Endothelial cell (in vitro differentiated cells): ENCODE measurements at places on chromosomes 5 and 9. TPM values are rescaled to one million over a fixed set of nuclear protein-coding genes. Genes with fewer than 3 reads are reported as not detected.

- H3K27me3 ChIP-seq = no peaks in the 10 kb centered on the region
- no peak overlapping the region for H3K27ac ChIP-seq
- H3K4me1 ChIP-seq = peaks cover 20% of the 10 kb centered on the region
- H3K4me3 ChIP-seq = no peak overlapping the region
- no peak for DNase-seq
These were observed 104.3 kb downstream of the GNAQ start for GRCh38 chr9:77927265-77927664.

GRCh38 chr9:15176836-15177235 lies 130.2 kb downstream of the TTC39B start:
- H3K27ac ChIP-seq = no peak overlapping the region
- no peaks in the 10 kb centered on the region for H3K27me3 ChIP-seq
- H3K36me3 ChIP-seq = no peaks in the 10 kb centered on the region
- no peak overlapping the region for H3K4me3 ChIP-seq
- no peaks in the 10 kb centered on the region for H3K4me1 ChIP-seq

DNA sequence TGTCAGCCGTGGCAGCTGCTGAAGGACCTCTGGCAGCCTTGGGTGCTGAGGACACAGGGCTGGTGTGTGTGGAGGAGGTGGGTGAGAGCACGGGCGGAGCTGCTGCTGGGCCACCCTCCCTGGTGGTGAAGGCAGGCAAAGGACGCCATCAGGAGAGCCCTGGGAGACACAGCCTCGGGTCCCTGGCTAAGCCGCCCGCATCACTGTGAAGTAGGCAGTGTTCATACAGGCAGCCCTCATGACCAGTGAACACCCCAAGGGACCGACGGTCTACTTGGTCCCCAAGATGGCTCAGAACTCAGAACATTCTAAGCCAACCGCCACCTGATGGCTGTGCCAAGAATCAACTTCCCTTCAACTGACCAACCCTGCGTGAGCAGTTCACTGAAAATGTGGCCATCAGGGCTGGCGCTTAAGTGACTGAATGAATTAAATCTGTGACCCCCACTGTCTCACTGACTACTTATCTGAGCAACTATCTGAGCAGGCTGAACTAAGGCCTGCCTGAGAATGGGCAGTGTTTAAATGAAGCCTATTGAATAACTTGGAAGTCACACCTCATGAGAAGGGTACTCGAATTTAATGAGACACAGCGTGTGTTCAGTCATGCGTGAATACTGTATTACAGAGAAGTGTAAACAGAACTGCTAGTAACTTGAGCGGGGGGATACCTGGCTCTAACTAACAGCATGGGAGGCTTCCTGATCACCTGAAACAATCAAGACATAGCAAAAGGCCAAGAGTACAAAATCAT lies 54.7 kb upstream of the SIMC1 start:
- no peak for DNase-seq
- peaks cover 4% of the 10 kb centered on the region for H3K36me3 ChIP-seq
- no peak overlapping the region for H3K4me3 ChIP-seq
- peaks cover 2% of the 10 kb centered on the region for H3K4me1 ChIP-seq

The ARID3C gene
- not detected for total RNA-seq

The MYOT gene
- total RNA-seq = not detected

DNA sequence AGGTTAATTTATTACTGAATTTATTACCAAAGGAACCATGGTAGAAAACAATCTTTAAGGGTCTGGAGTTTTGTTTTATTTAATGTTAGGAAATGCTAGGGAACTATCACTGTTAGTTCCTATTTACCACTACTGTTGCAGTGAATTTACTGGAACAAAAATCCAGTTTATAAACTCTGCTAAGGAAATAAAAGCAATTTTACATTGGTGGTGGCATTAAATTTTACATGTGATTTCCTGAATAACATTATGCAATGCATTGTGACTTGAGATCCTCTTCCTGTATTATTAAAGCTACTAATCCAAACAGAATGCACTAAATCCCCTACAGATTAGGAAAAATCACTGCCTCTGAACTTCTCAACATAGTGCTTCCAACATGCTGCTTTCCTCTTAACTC lies 599.5 kb upstream of the PTGER4 start:
- no peak for DNase-seq
- no peaks in the 10 kb centered on the region for H3K27me3 ChIP-seq
- H3K36me3 ChIP-seq = no peaks in the 10 kb centered on the region
- no peak overlapping the region for H3K4me3 ChIP-seq
- no peaks in the 10 kb centered on the region for H3K4me1 ChIP-seq

DNA sequence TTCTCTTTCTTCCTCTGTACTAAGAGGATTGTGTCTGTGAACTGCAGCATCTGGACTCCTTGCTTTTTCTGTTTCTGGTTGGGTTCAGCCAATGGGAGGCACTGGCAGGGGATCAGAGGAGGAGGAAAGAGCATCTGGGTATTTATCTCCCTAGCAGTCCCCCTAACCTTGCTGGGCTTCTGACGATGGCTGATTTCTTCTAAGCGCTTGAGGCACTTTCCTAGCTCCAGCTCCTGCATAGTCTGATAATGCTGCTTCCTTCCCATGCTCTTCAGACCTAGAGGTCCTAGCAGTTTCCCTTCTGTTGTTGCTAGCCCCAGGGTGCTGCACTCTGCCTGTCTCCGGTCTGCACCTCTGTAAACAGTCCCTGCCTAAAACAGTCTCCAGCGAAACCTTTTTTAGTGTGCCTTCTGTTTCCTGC lies 225.1 kb downstream of the PDZD2 start:
- H3K4me3 ChIP-seq = no peak overlapping the region
- no peak for DNase-seq
- H3K36me3 ChIP-seq = peaks cover 31% of the 10 kb centered on the region
- peaks cover 57% of the 10 kb centered on the region for H3K4me1 ChIP-seq
- H3K27ac ChIP-seq = peak overlapping the region; percentile 72

- no peak overlapping the region for H3K27ac ChIP-seq
- no peaks in the 10 kb centered on the region for H3K36me3 ChIP-seq
- H3K4me1 ChIP-seq = no peaks in the 10 kb centered on the region
- DNase-seq = no peak
These were observed 125.4 kb downstream of the ATPSCKMT start for GRCh38 chr5:10124287-10124686.

DNA sequence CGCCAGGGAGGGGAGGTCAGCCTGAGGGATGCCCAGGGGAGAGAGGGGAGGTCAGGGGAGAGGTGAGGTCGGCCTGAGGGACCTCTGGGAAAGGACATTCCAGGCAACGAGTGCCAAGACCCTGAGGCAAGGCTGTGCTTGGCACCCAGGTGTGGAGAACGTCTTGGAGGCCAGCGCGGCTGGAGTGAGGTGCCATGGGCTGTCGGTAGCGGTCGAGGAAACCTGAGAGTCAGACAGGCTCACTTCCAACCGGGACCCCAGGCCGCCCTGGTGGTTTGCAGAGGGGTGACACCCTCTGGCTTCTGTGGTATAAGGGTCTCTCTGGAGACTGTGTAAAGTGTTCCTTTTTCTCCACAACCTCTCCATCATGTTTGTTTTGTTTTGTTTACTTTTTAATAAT lies 82.9 kb downstream of the CACNA1B start:
- peaks cover 5% of the 10 kb centered on the region for H3K36me3 ChIP-seq
- no peaks in the 10 kb centered on the region for H3K4me1 ChIP-seq
- no peak overlapping the region for H3K4me3 ChIP-seq
- peaks cover 3% of the 10 kb centered on the region for H3K27me3 ChIP-seq
- no peak overlapping the region for H3K27ac ChIP-seq

- no peak overlapping the region for H3K4me3 ChIP-seq
- no peaks in the 10 kb centered on the region for H3K27me3 ChIP-seq
- no peak overlapping the region for H3K27ac ChIP-seq
- H3K4me1 ChIP-seq = peaks cover 17% of the 10 kb centered on the region
- peaks cover 35% of the 10 kb centered on the region for H3K36me3 ChIP-seq
- no peak for DNase-seq
These were observed 20.8 kb downstream of the ZNF366 start for GRCh38 chr5:72486371-72486770.

DNA sequence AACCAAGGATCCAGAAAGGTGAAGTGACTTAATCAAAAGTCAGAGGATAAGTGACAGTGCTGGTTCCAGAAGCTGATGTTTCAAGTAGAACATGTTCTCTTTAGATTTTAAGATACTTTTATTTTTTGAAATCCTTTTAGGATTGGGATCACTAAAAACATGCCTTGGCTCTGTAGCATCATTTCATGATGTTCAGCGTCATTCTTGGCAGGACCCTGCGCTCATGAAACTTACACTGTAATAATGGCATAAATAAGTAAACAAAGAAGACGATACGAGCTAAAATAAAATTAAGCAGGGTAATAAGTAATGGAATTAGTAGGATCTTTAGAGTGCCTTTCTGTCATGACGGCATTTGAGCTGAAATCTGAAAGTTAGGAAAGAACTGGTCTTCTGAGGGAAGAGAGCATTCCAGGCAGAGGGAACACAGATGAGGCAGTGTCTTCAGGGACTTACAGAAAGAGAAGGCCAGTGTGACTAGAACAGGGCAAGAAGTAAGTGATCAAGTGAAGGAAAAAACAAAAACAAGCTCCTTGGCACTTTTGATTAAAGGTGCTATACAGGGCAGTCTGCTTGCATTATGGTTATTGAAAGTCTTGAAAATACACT lies 19.9 kb downstream of the CTNNA1 start:
- H3K27me3 ChIP-seq = no peaks in the 10 kb centered on the region
- H3K4me1 ChIP-seq = peaks cover 10% of the 10 kb centered on the region
- H3K4me3 ChIP-seq = no peak overlapping the region
- DNase-seq = no peak

- H3K27me3 ChIP-seq = no peaks in the 10 kb centered on the region
- H3K4me3 ChIP-seq = no peak overlapping the region
- H3K4me1 ChIP-seq = no peaks in the 10 kb centered on the region
- H3K27ac ChIP-seq = no peak overlapping the region
- no peak for DNase-seq
These were observed 715.5 kb upstream of the PTPRD start for GRCh38 chr9:11328326-11328725.

DNA sequence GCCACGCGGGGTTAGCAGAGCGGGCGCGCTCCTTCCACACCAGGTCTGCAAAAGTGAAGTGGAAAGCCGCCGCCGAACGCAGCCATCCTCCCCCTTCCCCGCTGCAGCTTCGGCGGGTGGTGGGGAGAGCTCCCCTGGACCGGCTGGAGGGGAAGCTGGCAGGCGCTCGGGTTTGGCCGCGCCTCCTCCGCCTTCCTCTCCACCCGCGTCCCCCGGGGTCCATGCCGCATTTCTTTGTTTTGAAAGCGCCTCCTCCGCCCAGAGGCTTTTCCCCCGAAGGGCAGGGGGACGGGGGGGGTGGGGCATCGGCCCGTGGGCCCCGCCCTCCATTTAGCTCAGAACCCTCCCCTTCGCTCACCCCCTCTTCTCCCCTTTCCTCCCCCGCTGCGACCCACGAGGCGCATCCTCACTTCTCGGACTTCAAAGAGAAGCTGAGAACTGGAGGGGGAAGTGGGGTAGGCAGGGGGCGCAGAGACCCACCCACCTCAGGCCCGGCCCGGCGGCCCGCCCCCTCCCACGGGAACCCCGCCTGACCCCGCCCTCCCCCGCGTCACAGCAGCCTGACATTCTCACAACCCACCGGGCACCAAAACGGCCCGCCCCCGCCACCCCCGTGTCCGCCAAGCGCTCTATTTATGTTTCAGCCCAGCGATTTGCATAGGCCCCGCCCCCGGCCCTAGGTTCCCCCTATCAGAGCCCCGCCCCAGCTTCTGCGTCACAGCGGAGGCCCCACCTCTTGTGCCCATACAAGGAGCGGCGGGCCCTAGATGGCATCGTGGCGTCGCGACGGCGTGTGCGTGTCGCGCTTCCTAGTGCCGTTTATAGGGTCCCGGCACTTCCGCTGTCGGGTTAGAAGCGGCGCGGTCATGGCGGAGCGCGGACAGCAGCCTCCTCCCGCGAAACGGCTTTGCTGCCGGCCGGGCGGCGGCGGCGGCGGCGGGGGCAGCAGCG lies at the start of gene ZSWIM6:
ZSWIM6 (plus strand) TSS at position 852 of the 951 bp plus-strand sequence; CDS start at position 867, 15 bp downstream.
- peaks cover 57% of the 10 kb centered on the region for H3K4me1 ChIP-seq
- H3K27me3 ChIP-seq = peaks cover 34% of the 10 kb centered on the region
- H3K4me3 ChIP-seq = peak within 1 kb of the TSS; percentile 92
- H3K36me3 ChIP-seq = peaks cover 35% of the 10 kb centered on the region

GRCh38 chr9:117718701-117719100 lies 14.5 kb downstream of the TLR4 start:
- no peak for DNase-seq
- no peaks in the 10 kb centered on the region for H3K27me3 ChIP-seq
- no peak overlapping the region for H3K4me3 ChIP-seq
- no peak overlapping the region for H3K27ac ChIP-seq
- H3K4me1 ChIP-seq = peaks cover 9% of the 10 kb centered on the region
- peaks cover under 1% of the 10 kb centered on the region for H3K36me3 ChIP-seq

DNA sequence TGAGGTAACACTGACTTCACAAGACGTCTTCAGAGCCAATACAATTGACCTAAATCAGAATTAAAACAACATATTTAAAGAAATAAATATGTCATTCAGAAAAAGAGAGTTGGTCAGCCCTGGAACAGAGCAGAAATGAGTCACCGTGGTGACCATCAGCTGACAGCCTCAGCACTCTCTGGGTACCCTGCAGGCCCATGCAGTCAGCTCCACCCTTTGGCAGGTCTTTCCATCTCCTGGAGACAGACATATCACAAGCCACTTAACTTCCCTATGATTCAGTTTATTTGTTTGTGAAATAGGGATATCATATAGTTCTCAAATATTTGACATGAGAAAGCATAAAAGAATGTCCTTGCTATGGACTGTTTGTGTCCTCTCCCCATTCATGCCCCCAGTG lies 151.6 kb upstream of the MEF2C start:
- H3K36me3 ChIP-seq = no peaks in the 10 kb centered on the region
- DNase-seq = no peak
- H3K4me3 ChIP-seq = no peak overlapping the region
- H3K4me1 ChIP-seq = peaks cover 6% of the 10 kb centered on the region

GRCh38 chr5:180809403-180810209 lies 7.0 kb upstream of the MGAT1 start:
- H3K27me3 ChIP-seq = peaks cover 14% of the 10 kb centered on the region
- H3K36me3 ChIP-seq = peaks cover 15% of the 10 kb centered on the region

The RAB3C gene
- total RNA-seq = 16.1 TPM

DNA sequence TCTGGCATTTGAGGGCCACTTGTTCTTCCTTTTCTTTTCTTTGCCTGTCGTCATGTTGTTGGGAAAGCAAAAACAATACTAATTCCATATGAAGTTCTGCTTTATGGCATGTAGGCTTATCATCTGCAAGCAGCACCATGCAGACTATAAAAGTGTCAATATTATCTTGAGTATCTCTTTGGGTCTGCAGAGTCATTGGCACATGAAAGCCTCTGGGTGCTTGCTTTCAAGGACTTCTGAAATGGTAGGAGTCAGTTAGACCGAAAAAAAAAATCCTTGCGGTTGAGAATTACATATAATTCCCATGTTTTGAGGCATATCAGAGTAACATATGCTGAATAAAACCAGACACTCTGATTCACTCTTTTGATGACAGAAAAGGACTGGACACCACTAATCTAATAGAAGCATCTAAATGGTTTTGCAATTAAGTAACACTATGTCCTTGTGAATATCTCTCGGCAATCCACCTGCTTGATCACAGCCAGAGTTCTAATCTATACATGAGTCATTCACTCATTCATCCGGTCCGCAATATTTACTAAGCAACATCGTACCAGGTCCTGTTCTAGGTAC lies 44.4 kb downstream of the GNAQ start:
- DNase-seq = no peak
- H3K27me3 ChIP-seq = peaks cover 6% of the 10 kb centered on the region
- peaks cover 66% of the 10 kb centered on the region for H3K4me1 ChIP-seq
- peak overlapping the region; percentile 7 for H3K4me3 ChIP-seq
- H3K27ac ChIP-seq = peak overlapping the region; percentile 72
